ENCODE measurements at places on chromosomes 5 and 9.
A peak's percentile ranks its signal among the peaks of the same experiment; 100 is the strongest.

GRCh38 chr5:119037496-119038215 lies 33.2 kb upstream of the DMXL1 start:
- no peak for DNase-seq

DNA sequence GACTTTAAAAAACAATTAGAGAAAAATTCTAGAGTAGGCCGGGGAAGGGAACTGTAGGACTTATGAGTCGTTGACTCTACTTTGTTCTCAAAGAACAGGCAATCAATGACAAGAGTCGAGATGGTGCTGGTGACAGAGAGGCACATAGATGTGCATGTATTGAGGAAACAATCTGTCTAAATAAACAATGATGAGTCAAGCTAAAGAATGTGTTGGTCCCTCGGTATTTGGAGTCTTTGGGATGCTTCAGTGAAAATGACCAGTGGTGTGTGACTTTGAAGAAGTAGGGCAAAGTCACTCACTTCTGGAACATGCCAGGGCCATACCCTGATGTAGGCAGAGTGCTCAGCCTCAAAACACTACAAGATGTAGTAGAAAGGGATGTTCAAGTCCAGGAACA lies 288.1 kb upstream of the PANK3 start:
- DNase-seq = no peak

GRCh38 chr9:16950051-16950450 lies 79.6 kb upstream of the BNC2 start:
- DNase-seq = no peak

DNA sequence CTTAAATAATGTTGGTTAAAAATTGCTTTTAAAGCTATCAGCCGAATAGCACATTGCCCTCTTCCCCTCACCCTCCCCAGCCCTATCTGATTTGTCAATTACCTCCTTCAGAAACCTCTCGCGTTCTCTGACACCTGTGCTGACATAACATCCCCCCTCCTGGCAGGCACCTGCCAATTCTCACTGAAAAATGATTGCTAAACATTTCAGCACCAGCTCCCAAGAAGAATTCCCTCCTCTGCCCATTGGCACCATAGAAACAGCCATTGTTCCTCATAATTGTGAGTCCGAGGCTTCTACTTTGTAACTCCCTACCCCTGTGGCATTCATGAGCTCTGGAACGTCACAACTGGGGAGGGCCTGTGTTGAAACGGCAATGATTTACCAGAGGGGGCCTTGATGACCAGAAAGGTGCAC lies 20.2 kb downstream of the CDH6 start:
- no peak for DNase-seq

GRCh38 chr5:77356740-77357139 lies 135.4 kb downstream of the WDR41 start:
- no peak for DNase-seq

DNA sequence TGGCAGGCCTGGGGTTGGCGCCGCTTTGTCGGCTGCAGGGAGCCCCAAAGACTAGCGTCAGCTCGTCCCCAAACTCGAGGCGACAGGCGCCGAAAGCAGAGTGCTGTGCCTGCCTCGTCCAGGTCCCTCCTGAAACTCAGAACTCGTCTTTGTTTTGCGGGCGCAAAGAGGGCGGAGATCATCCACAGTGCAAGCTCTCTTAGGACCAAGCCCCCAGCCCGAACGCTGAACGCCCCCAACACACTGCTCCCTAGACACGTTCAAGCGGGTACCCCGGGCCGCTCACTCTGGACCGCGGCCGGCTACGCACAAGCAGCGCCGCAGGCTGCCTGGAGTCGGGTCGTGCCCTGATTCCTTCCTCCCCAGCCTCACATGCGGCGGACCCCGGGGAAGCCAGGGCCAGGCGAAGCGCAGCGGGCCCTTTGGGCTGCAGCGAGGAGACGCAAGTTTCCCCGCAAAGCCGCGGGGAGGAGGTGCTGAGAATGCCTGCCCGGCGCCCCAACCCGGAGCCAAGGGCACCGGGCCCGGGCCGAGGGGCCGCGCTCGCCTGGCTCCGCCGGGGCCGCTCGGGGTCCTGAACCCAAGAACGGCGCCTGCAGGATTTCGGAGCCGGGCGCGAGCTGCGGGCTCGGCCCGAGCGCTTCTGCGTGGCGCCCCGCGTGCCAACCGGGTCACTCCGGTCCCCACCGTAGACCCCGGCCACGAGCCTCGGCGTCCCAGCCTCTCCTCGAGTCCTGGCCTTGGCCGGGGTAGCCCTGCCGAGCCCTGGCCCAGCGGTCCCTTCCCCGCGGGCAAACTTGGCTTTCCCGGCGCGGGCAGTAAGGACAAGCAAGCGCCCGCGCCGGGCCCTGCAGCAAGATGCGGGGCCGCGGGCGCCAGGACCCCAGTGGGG lies 738 bp downstream of the FSTL4 start:
- no peak for DNase-seq

- no peak for DNase-seq
Observed at GRCh38 chr5:34509392-34509791, 146.7 kb upstream of the RAI14 start.

GRCh38 chr5:103033696-103034095 lies 86.2 kb downstream of the GIN1 start:
- DNase-seq = no peak

DNA sequence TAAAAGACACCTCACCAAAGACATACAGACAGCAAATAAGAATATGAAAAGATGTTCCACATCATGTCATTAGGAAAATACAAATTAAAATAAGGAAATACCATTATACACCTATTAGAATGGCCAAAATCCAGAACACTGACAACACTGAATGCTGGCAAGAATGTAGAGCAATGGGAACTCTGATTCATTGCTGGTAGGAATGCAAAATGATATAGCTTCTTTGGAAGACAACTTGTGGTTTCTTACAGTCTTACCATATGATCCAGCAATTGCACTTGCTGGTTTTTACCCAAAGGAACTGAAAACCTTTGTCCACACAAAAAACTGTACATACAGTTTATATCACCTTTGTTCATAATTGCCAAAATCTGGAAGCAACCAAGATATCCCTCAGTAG lies 6.5 kb downstream of the TMEM161B start:
- DNase-seq = no peak

DNA sequence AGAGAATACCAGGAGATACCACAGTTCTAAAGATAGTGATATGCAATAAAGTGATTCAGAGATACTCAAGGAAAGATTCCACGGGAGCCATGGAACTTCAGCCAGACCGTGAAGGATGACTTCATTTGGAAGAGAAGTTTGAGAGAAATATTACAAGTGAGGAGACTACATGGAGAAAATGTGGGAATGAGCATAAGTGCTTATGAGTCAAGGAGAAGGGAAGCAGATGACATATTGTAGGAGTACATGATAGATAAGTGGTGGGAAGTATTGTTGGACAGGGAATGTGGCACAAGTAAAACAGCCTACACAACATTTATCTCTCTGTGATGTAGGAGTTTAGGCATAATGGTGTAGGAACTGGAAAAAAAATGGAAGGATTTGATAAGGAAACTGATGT lies 122.1 kb upstream of the FBXL17 start:
- DNase-seq = no peak

GRCh38 chr5:69364414-69364813 lies 4.9 kb downstream of the AK6 start:
- no peak for DNase-seq

DNA sequence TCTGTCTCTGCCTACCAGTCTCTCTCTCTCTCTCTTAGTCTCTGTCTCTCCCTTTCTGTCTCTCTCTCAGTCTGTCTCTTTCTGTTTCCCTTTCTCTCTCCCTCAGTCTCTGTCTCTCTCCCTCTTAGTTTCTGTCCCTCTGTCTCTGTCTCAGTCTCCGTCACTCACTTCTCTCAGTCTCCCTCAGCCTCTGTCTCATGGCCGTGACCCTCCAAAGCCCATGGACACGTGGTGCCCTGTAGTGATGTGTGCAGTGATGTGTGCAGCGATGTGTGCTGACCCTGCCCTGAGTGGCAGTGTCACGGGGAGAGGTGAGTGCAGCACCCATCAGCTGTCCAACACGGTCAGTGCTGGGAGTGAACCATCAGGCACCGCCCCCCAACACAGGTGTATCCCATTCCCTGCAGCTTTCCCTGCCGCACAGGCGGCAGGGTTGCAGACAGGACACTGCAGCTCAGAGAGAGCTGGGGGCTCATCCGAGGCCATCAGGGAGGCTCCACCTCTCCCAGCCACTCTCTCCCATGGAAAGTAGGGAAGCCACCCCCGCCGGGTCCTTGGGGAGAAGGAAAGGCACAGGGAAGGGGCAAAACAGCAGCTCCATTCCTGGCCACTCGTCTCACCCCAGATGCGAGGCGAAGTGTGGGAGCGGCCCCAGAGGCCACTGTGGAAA lies 794 bp upstream of the LRRC14B start:
- no peak for DNase-seq

- no peak for DNase-seq
Observed at GRCh38 chr9:122837266-122837850, 9.0 kb upstream of the PDCL start.

DNA sequence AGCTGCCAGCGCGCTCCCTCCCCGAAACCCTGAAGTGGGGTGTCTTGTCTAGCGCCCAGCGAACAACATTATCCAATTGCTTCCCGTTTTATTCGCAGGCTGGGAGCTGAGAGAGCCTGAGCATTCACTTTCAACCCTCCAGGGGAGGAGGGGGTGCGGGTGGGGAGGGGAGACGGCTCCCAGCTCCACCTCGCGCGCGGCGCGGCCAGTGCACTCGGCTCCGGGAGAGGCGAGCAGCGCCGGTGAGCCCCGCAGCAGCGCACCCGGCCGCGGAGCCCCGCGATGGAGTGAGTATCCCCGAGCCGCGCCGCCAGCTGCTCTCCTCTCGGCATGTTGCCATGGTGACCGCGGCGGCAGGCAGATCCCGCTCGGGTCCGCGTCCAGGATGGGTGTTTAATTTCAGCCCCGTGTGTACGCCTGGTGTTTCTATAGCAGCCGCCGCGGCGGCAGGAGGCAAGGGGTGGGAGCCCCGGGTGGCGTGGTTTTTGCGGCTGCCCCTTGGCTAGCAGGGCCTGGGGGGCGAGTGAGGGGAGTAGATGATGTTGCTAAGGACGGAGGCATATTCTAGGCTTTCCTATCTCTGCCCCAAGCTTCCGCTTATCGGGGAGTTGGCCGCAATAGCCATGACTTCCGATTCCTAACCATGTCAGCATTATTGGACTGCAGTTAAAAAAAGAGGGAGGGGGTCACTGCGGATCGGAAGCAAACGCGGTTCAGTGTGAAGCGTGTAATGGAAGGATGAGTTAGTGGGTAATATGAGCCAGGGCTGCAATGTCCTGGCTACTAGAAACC lies 139.2 kb upstream of the PALM2AKAP2 start:
- peak; percentile 54 for DNase-seq

DNA sequence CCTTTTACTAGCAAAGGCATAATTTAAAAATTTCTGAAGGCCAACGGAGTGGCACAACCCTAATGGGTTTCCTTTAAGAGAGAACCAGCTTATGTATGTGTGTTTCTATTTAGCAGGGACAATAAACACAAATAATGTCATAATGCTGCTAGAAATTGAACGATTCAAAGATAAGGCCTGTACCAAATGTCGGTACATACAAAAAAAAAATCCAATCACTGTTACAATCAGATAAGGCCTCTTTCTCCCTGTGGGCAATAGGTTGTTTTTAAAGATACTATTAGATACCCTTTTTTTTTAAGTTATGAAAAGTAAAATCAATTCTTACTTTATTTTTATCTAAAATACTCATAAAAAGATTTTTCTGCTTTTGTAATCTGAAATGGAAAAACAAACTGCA lies 821.0 kb downstream of the PRELID2 start:
- DNase-seq = no peak

DNA sequence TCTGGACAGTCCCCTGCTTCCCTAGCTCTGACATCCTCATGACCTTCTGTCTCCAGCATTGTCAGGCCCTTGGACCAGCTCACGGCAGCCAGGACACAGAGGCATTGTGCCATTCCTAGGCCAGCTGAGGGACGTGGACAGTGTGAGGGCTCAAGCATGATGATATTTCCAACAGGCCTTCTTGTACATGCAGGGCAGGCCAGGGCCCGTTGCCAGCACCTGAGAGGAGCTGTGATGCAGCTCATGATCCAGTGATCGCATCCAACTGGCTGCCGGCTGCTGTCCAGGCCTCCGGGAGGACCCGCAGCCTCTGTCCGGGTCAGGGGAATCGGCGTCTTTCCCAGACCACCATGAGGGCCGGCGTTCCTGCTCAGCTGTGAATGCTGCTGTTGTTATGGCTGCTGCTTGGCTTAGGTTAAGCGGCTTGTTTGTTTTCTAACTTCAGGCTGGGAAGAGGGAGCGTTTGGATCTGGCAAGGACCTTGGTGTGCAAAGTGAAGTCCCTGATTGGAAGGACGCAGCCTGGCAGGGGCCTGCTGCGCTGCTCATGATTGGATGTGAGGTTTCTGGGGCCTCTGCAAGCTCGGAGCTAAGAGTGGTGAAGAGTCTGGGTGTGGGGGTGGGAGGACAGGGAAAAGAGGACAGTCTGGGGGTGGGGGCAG lies 53.8 kb downstream of the PDZD2 start:
- DNase-seq = no peak

GRCh38 chr9:114180696-114181606 lies 25.6 kb downstream of the COL27A1 start:
- no peak for DNase-seq

GRCh38 chr5:57906671-57907070 lies 424.1 kb upstream of the ACTBL2 start:
- peak; percentile 41 for DNase-seq

GRCh38 chr5:91359962-91360609 lies 23.0 kb downstream of the ARRDC3 start:
- no peak for DNase-seq

- no peak for DNase-seq
Observed at GRCh38 chr9:127714020-127714750, 1.3 kb downstream of the PTRH1 start.

GRCh38 chr5:123012321-123012720 lies 24.2 kb downstream of the PPIC start:
- DNase-seq = no peak

GRCh38 chr9:87643778-87644570 lies 81.9 kb upstream of the CTSL start:
- DNase-seq = no peak

DNA sequence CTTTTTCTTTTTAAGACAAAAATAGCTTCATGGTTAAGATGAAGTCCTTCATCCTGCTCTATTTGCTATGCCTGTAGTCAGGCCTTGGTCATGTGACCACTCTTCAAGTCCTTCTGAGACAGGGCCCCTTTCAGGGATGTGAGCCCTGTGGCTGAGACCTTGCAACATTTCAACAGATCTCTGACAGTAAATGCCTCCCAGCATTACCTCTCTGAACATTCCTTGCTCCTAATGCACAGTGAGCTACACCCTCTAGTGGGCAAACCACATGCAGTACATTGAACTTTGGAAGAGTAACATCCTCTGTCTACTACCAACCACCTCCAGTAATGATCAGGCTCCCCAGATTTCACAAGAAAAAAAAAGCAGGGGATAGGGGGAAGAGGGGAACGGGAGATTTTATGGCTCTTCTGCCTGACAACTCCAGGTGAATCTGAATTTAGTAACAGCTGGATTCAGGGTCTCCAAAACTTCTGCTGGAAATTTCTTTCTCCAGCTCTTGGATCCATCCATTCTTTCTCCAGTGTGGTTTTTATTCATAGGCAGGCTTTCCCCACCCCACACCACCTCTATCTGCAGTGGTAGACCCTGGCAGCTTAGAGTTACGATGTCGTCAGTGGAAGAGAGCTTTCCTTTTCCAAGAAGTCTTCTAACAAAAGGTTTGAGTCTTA lies 8.9 kb upstream of the FBXO38 start:
- no peak for DNase-seq

Measured in C1 segment of cervical spinal cord (tissue), 14 donors.